ENCODE measurements at places on chromosomes 12 and 14. TPM values are rescaled to one million over a fixed set of nuclear protein-coding genes. Genes with fewer than 3 reads are reported as not detected.

- no peak for DNase-seq
Observed at GRCh38 chr14:33307691-33308251, 369.1 kb downstream of the NPAS3 start.

WDR20 gene
- total RNA-seq = 20.5 TPM

DNA sequence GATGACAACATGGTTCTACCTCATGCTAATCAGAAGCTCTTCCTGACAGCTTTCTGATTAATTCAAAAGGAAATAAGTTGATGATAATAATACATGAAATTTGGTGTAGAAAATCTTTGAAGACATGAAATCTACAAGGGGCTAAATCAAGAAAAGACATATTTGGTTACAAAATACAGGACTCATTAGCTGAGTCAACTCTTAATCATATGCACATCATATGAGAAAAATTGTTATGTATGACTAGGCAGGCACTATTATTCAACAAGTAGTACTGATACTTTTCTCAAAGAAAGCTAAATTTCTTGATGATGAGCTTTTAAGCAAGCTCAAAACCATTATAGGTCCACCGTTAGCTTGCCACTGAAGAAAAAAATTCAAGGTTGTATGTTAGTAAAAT, 7.1 kb downstream of the ABCC9 start:
- DNase-seq = no peak

DNA sequence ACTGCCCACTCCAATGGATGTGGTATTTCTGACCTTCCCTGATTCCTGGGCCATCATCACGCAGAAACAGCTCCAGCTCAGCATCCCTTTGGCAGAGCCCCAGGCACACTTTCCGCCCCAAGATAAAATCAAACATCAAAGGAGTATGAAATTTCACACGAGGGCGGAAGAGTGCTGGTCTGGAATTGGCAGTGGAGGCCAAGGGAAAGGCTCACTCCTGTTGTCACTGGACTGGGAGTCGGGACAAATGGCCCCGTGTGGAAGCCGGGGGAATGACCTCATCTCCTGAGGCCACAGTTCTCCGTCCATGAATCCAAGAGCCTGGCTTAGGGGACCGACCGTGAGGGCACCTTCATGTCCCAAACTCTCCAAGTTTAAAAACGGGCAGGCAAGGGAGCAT, 40.9 kb downstream of the FZD10 start:
- DNase-seq = no peak

DNA sequence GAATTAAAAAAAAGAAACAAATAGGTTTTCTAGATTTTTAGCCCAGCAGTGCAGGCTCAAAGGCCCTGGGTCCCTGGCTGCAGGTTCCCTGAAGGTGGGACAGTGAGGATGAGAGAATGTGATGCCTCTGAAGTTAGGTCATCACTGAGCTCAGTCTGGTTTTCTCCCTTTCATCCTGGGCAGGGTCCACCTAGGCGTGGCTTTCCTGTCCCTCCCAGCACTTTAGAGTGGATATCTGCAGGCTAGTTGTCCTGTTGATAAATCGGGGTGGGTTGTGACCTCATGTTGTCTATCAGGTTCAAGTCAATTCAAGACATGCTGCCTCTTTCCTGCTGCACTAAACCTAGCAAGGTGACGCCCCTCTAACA, 60.9 kb downstream of the MAP1LC3B2 start:
- DNase-seq = no peak

DNA sequence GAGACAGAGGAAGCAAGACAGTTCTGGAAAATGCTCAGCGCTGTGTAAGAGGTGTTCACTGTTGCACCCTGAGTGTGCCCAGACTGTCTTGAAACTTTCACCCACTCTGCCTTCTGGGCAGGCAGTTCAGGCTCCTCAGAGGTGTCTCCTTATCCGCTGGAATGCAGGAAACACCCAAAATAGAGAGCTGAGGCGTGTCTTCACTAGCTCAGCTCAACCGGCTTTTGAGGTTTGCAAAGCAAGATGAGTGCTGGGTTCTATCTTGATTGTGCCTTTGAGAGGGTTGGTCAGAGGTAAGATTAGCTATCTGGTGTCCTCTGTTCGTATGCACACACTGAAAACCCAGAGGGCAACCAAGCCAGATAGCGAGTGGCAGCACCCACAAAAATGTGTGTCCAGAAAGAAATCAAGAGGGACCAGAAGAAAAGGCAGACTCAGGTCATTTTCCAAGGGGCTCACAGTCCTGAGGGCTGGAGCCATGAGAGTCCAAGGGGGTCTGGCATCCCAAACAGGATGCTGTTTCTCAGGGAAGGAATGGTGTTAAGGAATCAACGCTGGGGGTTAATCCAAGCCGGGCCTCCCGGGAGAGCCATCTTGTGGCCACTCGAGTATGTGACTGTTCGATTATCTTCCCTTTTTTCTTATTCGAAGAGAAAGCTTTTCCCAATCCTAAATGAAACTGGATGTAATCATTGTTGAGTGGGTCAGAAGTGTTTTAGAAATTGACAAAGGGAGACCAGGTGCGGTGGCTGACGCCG, 47.1 kb downstream of the TBX3 start:
- DNase-seq = no peak

GRCh38 chr14:23062002-23062401, 4.7 kb upstream of the CDH24 start:
- no peak for DNase-seq

- no peak for DNase-seq
Observed at GRCh38 chr12:112317481-112317880, 64.8 kb downstream of the HECTD4 start.

- DNase-seq = no peak
Observed at GRCh38 chr14:95527387-95528002, 7.4 kb upstream of the GLRX5 start.

DNA sequence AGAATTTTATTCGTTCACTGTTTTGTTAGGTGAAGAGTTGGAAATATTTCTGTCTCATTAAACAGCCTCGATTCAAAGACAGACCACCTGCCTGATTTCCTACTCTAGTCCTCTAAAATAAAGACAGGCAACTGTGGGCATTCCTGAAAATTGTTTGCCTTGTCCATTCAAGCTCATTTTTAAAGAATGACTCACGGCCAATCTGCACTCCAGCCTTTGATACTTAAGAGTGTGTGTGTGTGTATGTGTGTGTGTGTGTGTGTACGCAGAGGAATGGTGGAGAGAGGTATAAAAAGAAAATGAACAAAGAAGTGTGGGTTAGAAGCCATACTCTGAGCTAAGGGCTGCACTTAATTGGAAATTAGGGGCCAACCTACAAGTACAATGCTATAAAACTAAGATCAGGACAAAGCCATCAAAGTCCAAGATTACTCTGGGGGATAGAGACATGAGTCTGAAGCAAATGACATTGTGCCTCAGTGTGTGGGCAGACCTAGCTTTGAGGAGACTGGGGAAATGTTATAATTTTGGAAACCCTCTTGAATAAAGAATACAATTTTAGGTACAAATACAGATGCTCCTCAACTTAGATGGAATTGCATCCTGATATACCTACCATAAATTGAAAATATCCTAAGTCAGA, 45.6 kb upstream of the SOCS2 start:
- no peak for DNase-seq

RERG gene
- total RNA-seq = 4.0 TPM

DNA sequence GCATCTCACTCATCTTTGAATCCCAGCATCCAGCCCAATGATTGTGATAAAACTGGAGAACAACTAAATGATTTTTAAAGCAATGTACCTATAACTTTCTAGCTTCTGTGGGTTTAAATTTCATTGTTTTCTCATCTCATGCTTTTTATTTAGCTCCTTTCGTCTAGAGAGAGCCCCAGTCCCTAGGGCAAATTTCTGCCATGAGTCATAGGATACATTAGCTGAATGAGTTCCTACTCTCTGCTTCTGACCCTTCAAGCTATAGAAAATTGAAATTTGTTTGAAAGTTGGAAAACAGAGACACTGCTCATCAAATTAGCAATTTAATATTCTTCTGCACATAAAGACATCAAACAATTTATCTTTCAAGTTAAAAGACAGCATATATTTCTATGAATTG, 113.9 kb downstream of the KIF21A start:
- no peak for DNase-seq

SYT1 gene
- total RNA-seq = 0.24 TPM

- no peak for DNase-seq
Observed at GRCh38 chr12:107411792-107412535, 273.6 kb upstream of the PWP1 start.

GRCh38 chr12:93242154-93242972, 135.4 kb upstream of the NUDT4 start:
- DNase-seq = no peak

PCNX1 gene
- 33.6 TPM for total RNA-seq

BDKRB2 gene
- total RNA-seq = 0.76 TPM

DDX23 gene
- 37.2 TPM for total RNA-seq

DNA sequence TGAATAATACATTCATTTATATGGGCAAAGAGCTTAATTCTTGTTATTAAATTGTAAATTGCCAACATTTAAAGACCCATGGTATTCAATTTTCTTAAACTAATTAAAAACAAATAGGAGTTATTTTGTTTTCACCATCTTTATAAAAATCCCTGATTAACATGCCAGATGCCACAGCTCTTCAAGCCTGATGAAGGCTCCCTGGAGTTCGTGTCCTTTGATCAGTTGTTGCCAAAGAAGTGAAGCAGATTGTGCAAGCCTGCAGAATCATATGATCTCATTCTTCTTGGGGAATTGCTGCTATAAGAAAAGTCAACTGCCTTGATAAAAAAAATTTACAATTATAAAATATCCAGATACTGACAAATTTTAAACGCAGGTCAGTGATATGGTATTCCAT, 288.3 kb upstream of the PPFIA2 start:
- DNase-seq = no peak

DNA sequence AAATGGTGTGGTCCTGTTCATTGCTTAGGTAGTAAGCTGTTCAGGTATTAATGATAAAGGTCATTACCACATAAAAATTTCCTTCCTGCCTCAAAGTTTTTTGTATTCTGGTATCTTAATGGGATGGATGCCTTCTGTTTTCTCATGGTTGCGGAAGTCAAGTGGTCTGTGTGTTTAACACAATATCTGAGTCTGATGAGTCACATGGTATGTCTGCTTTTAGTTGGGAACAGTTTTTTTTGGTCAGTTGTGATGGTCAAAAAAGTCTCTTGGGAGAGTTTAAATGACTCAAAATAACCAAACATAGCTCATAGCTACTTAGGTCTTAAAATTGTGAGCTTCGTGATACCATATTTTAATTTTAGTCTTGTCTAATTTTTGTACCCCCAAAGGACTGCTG, 40.7 kb downstream of the STK38L start:
- no peak for DNase-seq

CCDC197 gene
- total RNA-seq = 0.84 TPM

DNA sequence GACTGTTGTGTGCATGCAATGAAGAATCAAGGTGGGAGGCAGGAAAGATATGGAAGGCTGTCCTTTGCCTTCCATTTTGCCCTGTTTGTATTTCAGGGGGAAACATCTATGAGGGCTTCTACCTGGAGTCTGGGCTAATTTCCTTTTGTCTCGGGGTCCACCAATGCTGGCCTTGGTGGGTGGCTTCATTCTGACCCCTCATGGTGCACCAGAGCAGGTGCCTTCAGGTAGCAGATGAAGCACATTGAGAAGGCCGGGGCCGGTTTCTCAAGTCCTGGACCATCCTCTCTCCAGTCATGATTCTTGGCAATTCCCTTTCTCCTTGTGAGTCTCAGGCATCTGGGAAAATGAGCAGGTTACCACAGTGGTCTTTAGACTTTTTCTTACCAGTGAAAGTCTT, 47.2 kb downstream of the RPH3A start:
- DNase-seq = no peak

DNA sequence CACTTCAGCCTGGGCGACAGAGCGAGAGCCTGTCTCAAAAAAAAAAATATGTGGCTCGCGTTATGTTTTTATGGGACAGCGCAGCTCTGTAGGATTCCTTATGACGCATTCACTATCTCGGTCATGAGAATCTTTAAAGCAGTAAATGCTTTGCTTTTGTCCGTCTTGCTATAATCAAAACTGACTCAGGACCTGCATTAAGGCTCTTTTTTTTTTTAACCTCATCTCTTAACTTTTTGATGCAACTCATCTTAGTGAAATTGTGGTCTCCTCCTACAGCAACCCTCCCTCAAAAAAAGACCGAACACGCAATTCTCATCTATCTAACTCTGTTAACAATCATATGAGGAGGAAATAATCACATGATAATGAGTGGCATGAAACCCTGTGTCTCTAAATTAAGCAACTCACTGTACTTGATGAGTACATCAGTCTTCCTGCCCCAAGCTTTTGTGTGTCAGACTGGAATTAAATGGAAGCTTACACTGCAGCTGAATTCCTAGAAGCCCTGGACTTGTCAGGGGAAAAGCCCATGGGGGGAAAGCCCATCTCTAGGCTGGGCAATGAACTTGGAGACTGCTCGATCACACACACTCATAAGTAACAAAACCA, 4.3 kb downstream of the P2RX4 start:
- DNase-seq = no peak
